Mammary epithelial cell (primary cell): ENCODE measurements at places on chromosomes 4 and X.

GRCh38 chrX:130084631-130085237, 25.6 kb downstream of the ELF4 start:
- no peak for DNase-seq

- no peak for DNase-seq
These were observed 97.7 kb upstream of the ACSL4 start for GRCh38 chrX:109830704-109831206.

- DNase-seq, result no peak
These were observed 20.3 kb downstream of the CLRN2 start for GRCh38 chr4:17535242-17535641.

- DNase-seq, result no peak
These were observed 863 bp upstream of the FAM193A start for GRCh38 chr4:2535376-2536192.

GRCh38 chrX:116232833-116233232, 62.3 kb downstream of the AGTR2 start:
- peak; percentile 86 for DNase-seq

GRCh38 chr4:170083541-170083940, 6.2 kb downstream of the AADAT start:
- DNase-seq, result no peak

- DNase-seq, result peak; percentile 28
These were observed 668.0 kb upstream of the LCORL start for GRCh38 chr4:18689308-18690115.

GRCh38 chr4:113684534-113685091, 76.9 kb downstream of the CAMK2D start:
- DNase-seq, result no peak

DNA sequence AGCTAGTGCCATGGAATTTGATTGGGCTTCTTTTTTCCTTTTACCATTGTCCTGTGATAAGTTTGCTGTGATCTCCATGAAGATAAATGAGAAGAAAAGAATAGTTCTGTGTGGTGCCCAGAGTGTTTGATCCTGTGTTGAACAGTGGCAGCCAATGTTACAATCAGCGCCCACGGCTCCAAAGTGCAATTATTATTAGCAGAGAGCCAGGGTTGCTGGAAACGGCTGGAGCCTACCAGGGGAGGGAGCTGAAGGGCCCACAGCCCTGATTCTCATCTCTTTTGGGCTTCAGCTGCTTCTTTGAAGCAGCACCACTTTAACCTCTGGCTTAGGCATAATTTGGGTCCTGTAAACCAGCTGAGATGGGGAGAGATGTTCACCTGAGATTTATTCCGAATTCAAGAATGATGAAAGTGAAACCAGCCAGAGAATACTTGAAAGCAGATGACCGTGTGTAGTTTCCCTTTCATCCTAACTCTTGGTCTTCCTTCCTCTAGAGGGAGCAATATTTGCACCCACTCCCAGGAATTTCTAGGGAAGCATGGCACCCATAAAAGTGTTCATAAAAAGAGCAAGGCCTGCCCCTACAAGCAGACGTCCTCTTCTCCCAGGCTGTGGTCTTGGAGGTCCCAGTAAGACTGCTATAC, 298.3 kb downstream of the EVC2 start:
- DNase-seq, result peak; percentile 4

DNA sequence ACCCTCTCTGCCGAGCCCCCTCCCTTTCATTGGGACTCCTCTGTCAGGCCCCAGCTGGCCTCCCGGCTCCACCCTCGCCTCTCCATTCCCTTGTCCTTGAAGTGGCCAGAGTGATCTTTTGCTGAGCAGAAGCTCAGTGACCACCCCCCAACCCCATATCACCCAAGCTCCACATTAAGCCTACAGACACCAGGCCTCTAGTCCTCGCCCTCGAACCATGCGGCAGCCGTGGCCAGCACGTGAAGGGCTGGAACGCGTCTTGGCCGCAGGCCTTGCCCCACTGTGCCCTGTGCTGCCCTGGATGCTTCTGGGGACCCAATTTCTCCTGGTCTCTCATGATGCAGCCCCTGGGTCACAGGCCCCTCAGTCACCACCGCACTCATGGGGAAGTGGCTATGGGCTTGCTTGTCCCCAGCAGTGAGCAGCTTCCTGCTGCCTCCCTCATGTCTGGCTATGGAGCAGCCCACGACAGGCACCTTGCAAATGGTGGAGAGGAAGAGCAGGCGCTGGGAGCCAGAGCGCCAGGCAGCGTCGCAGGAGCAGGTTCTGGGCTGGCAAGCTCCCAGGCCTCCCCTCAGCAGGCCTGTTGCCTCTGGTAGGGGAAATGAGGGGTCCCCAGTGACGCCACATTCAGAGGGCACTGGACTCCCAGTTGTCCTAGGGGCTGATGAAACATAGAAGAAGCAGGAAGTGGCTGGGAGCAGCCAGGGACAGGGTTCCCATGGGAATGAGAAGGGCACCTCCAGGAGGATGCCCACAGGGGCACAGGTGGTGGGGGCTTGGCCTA, 757 bp upstream of the SRPK3 start:
- DNase-seq, result no peak

DNA sequence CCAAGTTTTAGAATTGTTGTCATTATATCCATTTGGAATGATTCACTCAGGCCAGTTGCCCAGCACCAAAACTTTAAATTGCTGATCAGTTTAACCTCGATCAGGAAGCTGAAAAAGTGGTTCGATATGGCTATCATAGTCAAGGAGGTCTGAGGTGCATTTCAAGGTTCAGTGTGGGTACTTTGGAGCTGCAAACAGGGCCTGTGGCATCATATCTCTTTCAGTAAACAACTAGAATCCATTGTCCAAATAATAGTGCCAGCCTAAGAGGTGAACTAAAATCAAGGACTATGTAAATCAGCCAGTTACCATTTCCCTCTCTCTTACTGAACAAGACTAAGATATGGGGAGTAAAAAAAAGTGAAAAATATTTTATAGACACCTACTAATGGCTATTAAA, 14.2 kb downstream of the TMEM47 start:
- no peak for DNase-seq
